ENCODE measurements at places on chromosomes 7 and 10.

- DNase-seq: no peak
Measured at GRCh38 chr7:29325476-29325875, 130.9 kb downstream of the CHN2 start.

GRCh38 chr10:131038056-131038455 lies 273.5 kb downstream of the TCERG1L start:
- no peak for DNase-seq

- no peak for DNase-seq
Measured at GRCh38 chr7:82105463-82105862, 335.6 kb upstream of the HGF start.

GRCh38 chr10:126397640-126398382 lies 9.5 kb upstream of the ADAM12 start:
- DNase-seq: no peak

- no peak for DNase-seq
Measured at GRCh38 chr7:77338260-77338659, 77.9 kb downstream of the GSAP start.

DNA sequence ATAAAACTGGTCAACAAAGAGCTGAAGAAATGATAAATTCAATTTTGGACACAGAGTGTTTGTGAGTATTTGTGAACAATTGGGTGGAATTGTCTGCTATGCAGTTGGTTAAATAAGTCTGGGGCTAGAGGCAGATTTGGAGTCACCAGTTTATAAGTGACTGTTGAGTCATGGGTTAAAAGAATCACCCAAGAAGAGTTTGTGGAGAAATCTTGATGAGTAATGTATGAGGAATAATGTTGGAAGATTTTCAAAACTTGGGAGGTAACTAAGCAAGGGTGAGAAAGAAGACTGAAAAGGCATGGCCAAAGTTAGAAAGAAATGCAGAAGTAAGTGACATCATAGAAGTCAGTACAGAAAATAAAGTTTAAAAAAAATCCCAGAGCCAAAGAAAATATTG lies 750.7 kb downstream of the MAGI2 start:
- DNase-seq: no peak

DNA sequence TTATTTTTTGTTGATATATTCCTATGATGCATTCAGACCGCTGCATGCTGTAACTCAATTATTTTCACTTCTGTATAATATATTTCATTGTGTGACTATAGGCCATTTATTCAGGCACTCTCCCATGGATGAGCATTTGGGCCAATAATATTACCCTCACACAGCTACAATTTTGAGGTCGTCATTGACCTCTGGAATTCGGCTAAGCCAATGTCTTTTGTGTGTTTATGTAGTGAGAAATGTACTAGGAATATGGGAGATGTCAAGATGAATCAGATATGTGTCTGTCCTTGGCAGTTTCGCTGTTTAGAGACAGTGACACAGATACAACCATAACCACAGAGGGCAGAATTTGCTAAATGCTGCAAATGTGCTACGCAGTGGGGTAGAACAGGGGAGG lies 474.2 kb downstream of the ADRA2A start:
- no peak for DNase-seq

- DNase-seq: no peak
Measured at GRCh38 chr10:43202224-43202656, 64.0 kb downstream of the CSGALNACT2 start.

- no peak for DNase-seq
Measured at GRCh38 chr10:28432210-28432676, 100.7 kb upstream of the WAC start.

- no peak for DNase-seq
Measured at GRCh38 chr7:76997381-76998284, 34.5 kb downstream of the SPDYE17 start.

GRCh38 chr7:99097730-99098129 lies 46.2 kb downstream of the SMURF1 start:
- no peak for DNase-seq

- DNase-seq: no peak
Measured at GRCh38 chr10:27190508-27190907, 35.4 kb downstream of the MASTL start.

GRCh38 chr7:73618538-73618937 lies 5.8 kb downstream of the MLXIPL start:
- no peak for DNase-seq

DNA sequence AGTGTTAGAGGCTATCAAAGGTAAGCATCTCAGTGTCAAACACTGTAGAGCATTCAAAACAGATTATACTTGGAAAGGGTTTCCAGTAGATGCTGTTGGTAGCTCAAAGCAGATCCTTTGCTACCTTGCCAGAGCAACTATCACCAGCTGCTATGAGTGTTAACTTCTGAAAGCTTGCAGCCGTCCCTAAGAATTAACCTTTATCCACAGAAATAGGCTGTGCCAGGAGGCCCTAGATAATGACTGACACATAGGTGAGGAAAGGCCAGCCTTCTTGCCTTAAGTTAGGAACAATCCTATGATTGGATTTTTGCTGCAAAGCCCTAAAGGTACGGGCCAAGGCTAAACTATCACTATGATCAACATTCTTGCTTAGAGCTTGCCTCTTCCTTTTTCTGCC lies 263.2 kb downstream of the DGKB start:
- DNase-seq: no peak

GRCh38 chr7:26525398-26526264 lies 234.0 kb downstream of the SNX10 start:
- no peak for DNase-seq

DNA sequence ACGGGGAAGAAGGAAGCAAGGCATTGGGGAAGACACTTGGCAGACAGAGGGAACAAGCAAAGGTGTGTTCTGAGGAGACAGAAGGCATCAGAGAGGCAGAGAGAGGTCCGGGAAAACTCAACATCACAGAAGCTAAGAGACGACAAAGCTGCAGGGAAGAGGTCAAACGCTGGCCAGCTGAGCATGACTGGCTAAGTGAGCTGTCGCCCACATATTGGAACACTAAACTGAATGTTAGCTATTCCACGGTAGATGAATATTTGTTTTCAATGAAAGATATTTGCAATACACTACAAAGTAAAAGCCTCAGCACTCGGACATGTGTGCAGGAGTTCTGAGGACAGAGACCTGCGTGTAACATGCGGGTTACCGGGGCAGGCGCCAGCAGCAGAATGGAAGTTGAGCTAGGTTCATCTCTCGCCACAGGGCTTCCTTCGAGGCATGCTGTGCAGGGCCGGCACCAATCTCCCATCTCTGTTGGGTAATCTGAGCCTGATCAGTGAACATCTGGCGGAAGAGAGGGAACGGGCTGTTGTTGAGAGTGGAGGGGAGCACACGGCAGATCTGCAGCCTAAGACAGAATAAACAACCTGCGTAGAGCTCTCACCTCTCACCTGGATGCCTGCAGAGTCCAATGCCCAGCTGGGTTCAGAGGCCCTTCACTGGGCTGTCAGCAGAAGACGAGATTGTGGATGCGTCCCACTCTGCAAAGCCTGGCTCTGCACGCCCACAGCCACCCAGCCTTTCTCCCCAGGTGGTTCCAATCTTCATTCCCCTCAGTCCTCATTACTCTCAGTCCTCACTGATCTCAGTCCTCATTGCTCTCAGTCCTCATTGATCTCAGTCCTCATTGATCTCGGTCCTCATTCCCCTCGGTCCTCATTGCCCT lies 35.9 kb downstream of the INSIG1 start:
- DNase-seq: no peak

GRCh38 chr10:67471022-67471421 lies 225.0 kb downstream of the CTNNA3 start:
- no peak for DNase-seq

DNA sequence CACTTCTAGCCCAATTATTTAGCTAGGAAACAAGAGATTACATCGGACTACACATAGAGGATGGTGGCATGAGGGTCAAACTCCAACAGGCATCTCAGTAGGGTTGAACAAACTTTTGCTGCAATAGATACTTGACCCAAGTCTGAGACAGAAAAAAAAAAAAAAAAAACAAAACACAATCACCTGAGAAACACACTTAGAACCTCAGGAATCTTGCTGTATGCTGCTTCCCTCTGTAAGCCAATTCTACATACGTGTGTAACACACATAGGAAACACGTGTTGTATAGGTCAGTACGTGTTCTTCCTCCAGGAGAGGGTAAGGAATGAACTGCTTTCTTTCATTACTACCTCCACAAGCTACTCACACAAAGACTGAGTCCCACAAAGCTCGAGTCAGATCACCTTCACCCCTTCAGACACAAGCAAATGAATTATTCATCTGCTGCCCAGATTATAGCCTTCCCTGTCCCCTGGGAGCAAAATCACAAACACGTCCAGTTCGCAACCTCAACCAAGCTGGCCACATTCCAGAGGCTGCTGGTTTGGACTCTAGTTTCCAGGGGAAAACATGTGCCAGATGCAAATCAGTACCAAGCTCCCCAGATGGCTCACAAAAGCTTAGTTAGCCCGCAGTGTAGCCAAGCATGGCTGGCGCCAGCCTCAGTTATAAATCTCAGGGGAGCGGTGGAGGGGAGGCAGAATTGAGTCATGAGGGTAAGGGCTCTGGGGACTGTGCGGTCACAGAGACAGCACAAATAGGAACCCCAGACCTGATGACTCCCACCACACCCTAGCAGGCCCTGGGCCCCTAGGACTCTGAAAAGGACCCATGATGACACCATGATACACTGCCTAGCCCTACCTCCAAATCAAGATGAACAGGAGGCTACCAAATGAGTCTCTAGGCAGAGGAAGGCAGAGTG lies 15.1 kb downstream of the PSAP start:
- DNase-seq: no peak

GRCh38 chr10:60134548-60134947 lies 228.2 kb upstream of the CCDC6 start:
- no peak for DNase-seq

- no peak for DNase-seq
Measured at GRCh38 chr7:88337572-88337971, 30.9 kb upstream of the STEAP4 start.

- no peak for DNase-seq
Measured at GRCh38 chr7:99106821-99107241, 37.1 kb downstream of the SMURF1 start.

GRCh38 chr10:51394039-51394438 lies 305.4 kb downstream of the CSTF2T start:
- DNase-seq: no peak

GRCh38 chr7:128783143-128783861 lies 7.7 kb upstream of the OPN1SW start:
- peak; percentile 86 for DNase-seq

DNA sequence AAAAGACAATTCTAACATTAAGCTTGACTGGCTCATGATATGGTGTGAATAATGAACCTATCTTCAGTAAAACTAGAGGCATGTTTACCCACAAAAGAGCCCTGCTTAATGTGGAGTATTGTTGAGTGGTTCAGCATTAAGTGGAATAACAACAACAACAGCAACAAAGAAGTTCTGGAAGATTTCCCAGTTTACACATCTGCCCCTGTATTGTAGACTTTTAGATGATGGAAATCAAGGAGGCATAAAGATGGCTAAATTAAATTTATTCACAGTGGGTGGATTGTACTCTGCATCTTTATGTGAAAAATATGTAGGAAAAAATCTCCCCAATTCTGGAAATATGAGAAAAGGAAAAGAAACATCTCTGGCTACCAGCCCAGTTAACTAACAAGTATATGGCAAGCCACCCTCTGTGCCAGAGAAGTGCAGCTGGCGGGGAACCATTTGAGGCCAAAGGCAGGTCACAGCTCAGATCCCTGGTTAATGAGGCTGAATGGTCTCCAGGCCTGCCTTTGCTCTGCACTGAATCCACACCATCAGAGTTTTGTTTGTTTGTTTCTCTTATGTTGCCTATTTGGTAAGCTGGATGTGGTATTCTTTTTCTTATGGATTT lies 186.0 kb downstream of the SEMA3D start:
- no peak for DNase-seq

DNA sequence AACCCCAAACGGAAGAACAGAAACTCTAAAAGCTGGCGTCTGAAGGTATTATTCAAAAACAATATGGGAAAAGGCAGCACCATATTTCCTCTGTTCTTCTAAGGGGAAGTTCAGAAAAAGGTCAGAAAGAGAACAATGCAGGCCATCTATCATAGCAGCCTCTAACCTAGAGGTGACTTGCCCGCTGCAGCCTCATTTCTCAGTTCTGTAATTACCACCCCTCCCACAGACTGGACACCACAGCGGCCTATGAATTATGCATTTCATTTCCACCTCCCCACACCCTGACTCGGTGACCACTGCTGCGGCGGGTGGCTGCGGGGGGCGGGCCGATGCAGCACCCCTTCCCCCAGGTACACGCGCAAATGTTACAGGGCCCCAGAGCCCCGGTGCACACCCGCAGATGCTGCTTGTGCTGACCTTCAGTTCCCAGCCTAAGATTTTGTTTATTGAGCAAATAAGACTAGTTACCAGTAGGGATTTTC lies 125.5 kb downstream of the CLEC2L start:
- no peak for DNase-seq

DNA sequence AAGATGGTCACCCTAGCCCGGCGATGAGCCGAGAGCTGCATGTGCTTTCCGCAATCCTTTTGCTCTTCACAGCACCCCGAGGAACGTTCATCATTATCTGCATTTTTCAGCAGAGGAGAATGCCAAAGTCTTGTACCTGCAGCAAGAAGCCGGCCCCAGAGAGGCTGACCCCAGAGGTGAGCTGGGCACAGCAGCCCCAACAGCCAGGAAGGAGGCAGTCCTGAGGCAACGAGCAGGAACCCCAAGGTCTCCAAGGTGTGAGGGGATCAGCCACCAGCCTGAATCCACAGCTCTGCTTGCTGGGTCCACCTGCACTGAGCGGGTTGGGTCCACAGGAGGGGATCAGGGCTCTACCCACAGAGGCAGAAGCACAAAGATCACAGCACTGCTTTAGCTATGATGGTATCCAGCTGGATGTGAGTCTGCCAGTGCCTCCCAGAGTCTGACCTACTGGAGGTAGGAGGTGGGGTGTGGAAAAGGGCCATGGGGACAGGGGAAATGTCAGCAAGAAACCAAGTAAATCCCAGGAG lies 16.8 kb upstream of the GDF10 start:
- DNase-seq: no peak

GRCh38 chr7:17680026-17680425 lies 260.3 kb downstream of the SNX13 start:
- DNase-seq: no peak

DNA sequence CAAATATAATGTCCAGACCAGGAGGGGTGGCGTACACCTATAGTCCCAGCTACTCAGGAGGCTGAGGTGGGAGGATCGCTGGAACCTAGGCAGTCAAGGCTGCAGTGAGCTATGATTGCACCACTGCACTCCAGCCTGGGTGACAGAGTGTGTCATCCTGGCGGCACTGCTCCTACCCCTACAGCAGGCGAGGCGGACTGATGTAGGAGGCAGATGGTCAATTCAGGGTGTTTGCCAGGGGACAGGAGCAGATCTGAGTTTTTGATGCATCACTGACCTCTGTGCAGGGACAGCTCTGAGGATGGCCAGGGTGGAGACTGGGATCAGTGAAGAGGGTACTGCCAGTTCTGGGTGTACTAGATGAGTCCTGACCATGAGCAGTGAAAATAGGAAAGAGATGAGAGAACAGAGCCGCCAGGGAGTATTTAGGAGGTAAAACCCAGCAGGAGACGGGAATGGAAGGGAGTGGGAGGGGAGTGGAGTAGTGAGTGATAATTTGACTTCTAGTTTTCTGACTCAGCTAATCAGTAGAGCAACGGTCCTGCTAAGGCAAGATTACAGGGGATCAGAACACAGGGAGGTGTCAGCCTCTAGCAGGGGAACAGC lies 75.3 kb downstream of the HIP1 start:
- no peak for DNase-seq
